ENCODE measurements at places on chromosomes 11 and 22. TPM values are rescaled to one million over a fixed set of nuclear protein-coding genes. Genes with fewer than 3 reads are reported as not detected.

Gene CAPRIN1
- 281 TPM for total RNA-seq

Gene MPEG1
- 2.3 TPM for total RNA-seq

Gene GLYATL1
- total RNA-seq = 1.8 TPM

Gene YDJC
- 4.2 TPM for total RNA-seq

Gene OR8A1
- total RNA-seq = not detected

Data from cerebellum (tissue), 4 donors.